Bronchial epithelial cell (primary cell): ENCODE measurements at places on chromosomes 13 and 19. TPM values are rescaled to one million over a fixed set of nuclear protein-coding genes. Genes with fewer than 3 reads are reported as not detected.

Gene ACER1
- total RNA-seq: not detected in 2 replicates

Gene NCR1
- not detected in 2 replicates for total RNA-seq

Gene NBEA
- total RNA-seq: 0.53 and 1.2 TPM in 2 replicates

Gene CCDC194
- not detected in 2 replicates for total RNA-seq

Gene GIPR
- 0.38 and 0.53 TPM in 2 replicates for total RNA-seq

Gene ZNF549
- 6.9 and 7.6 TPM in 2 replicates for total RNA-seq

Gene ZNF221
- total RNA-seq: 4.7 and 6.1 TPM in 2 replicates

Gene SYCN
- not detected in 2 replicates for total RNA-seq

DNA sequence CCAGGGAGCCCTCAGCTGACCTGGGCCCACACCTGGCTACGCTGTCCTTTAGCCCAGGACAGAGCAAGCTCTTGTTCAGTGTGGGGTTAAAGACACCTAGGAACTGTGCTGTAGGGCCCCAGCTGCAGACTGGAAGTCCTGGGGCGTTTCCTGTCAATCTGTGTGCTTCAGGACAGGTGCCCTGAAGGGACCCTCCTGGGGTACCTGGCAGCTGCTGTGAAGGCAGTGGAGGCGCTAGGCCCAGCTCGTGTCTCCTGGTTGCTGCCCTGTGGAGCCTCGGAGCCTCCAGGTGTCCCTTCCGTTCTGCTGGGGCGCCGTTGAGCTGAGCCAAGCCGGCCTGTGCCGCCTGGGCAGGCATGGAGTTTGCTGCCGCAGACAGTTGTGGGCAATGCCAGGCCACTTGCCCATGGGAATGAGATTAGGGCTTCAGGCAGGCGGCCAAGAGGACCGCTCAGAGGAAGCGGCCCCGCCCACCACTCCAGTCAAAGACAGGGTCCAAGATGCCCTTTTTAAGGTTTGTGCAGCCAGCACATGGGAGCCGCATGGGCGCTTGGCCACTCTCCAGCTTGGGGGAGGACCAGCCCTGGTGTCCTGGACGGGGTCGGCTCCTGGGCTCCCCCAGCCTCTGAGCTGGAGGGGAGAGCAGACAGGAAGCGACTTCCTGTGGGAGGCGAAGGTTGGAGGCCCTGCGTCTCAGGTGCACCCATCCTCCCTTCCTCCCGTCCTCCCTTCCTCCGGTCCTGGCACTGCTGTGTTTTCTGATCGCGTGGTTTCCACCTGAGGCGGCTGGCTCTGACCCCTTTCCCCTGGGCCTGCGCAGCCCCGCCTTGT is 4.0 kb downstream of the PTBP1 start:
- DNase-seq: peak; percentile 32

GRCh38 chr19:33350538-33351309 is 22.8 kb upstream of the CEBPG start:
- DNase-seq: peak; percentile 100

- DNase-seq: no peak
Observed at GRCh38 chr13:48594096-48594815, 59.5 kb upstream of the CYSLTR2 start.

DNA sequence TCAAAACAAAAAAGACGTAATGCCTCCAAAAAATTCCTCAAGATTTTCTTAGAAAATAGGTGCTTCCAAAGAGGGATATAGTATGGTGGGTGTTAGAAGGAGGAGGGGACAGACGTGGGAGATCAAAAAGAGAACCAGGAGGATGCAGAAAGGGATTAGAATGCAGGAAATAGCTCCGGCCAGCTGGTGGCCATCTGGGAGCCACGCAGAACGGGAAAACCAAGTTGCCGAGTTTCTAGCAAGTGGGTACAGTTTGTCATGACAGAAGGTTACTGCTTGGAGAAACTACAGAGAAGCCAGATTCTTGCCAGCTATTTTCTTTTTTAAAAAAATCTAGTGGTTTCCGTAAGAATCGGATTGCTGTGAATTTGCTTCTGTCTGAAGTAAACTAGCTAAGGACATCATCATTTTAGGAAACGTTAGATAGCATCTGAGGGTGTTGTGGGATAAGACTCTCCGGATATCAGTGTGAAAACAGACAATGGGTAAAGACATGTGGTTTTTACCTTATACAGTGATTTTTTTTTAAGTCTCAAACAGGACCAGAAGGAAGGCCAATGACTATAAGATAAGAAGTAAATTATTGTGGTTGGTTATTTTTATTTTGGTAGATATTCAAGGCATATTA is 104.9 kb downstream of the HSPH1 start:
- DNase-seq: no peak

DNA sequence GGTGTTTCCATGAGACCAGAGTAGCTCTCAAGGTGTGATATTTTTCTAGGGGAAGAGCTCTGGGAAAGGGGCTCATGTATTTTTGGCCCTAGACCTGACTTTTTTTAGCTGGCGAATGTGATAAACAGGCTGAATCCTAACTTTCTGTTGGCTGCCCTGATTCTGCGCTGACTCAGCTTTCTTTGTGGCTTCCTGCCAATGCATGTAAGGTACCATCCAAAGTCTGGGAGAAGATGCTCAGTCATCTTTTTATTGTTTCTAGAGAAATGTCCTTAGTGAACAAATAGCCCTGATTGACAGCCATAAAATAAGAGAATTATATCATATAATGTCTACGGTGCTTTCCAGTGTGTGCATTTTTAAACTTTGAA is 113.6 kb upstream of the MBNL2 start:
- DNase-seq: no peak

- no peak for DNase-seq
Observed at GRCh38 chr19:52296400-52296772, 583 bp upstream of the ZNF480 start.

- peak; percentile 30 for DNase-seq
Observed at GRCh38 chr13:48505597-48506091, 27.2 kb downstream of the RCBTB2 start.

- DNase-seq: no peak
Observed at GRCh38 chr13:112105244-112105681, 38.3 kb downstream of the SOX1 start.

- no peak for DNase-seq
Observed at GRCh38 chr13:112952759-112953551, 16.1 kb upstream of the MCF2L start.

- peak; percentile 92 for DNase-seq
Observed at GRCh38 chr13:74443631-74444030, 309.4 kb upstream of the KLF12 start.

GRCh38 chr19:14497228-14497921 is 1.4 kb upstream of the GIPC1 start:
- no peak for DNase-seq

- no peak for DNase-seq
Observed at GRCh38 chr13:40484101-40484800, 182.2 kb downstream of the FOXO1 start.

GRCh38 chr19:38840583-38840968 is 9.0 kb upstream of the ECH1 start:
- no peak for DNase-seq

GRCh38 chr13:106472621-106473020 is 62.8 kb downstream of the EFNB2 start:
- DNase-seq: peak; percentile 61

- no peak for DNase-seq
Observed at GRCh38 chr13:25180775-25181537, 8.9 kb upstream of the AMER2 start.

GRCh38 chr13:27792393-27793218 is at the start of gene GSX1:
GSX1 (plus strand) TSS chr13:27792483; CDS start chr13:27792691, 208 bp downstream.
- DNase-seq: peak; percentile 44

- no peak for DNase-seq
Observed at GRCh38 chr19:2081873-2082810, 14.0 kb downstream of the MOB3A start.

DNA sequence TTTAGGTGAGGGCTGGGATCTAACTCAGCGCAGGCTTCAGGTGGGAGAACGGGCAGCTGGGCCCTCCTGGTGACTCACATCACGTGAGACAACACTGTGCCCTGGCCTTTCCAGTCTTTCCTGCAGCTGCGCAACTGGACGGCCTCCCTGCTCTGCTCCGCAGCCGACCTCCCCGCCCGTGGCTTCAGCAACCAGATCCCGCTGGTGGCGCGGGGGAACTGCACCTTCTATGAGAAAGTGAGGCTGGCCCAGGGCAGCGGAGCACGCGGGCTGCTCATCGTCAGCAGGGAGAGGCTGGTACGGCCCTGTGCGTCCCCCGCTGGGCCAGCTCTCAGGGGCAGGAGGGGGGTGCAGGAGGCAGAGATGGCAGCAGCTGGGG is 8.8 kb downstream of the SPPL2B start:
- DNase-seq: no peak

DNA sequence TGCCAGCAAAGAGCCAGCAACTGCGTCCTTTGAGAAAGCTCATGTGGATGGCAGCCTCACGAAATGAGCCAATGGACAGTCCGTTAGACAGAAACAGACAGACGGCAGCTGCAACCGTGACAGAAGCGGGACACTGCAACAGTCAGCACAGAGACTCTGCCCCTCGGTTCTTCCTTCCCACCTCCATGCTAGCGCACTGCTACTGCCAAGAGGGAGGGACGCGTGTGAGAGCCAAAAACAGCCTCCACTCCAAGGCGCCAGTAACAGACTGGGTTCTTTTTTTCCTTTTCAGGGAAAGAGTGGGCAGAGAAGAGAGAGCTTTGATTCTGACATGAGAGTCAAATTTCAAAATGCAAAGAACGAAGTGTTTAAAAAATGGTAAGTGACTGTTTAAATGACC is 77.5 kb downstream of the SERP2 start:
- no peak for DNase-seq

DNA sequence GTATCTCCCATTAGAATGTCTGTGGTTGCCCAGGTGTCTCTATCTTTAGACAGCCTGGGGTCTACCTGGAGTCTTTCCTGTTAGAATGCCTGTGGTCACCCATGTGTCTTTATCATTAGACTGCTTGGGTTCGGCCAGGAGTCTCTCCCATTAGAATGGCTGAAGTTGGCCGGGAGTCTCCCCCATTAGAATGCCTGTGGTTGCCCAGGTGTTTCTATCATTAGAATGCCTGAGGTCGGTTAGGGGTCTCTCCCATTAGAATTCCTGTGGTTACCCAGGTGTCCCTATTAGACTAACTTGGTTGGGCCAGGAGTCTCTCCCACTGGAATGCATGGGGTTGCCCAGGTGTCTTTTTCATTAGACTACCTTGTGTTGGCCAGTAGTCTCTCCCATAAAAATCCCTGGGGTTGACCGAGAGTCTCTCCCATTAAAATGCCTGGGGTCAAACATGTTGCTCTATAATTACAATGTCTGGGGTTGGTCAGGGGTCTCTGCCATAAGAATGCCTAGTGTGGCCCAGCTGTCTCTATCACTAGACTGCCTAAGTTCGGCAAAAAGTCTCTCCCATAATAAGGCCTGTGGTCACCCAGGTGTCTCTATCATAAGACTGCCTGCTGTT is 1448.7 kb downstream of the UQCRFS1 start:
- no peak for DNase-seq

DNA sequence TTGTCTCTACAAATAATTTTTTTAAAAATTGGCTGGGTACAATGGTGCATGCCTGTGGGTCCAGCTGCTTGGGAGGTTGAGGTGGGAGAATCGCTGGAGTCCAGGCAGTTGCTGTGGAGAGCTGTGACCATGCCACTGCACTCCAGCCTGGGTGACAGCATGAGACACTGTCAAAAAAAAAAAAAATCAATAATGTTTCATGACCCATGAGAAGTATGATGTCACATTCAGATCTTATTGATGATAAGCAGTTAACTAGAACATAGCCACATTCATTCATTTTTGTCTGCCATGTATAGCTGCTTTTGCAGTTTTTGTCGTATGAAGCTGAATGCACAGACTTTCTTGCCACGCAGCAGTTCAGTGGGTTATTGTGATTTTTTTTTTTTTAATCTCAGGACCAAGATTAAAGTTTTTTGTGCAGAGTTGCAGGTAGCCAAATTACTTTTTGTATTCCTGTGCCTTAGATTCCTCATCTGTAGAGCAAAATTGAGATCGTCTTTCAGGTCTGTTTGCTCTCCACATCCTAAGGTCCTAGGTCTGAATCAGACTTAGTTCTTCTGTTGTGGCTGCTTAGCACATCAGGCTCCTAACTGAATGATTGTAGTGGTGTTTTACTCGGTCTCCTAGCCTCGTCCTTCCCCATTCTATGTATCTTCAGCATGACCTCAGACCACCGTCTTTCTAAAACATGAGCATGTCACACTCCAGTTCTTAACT is 145.2 kb downstream of the GGACT start:
- DNase-seq: no peak

- no peak for DNase-seq
Observed at GRCh38 chr13:36885901-36886300, 34.1 kb downstream of the SMAD9 start.

DNA sequence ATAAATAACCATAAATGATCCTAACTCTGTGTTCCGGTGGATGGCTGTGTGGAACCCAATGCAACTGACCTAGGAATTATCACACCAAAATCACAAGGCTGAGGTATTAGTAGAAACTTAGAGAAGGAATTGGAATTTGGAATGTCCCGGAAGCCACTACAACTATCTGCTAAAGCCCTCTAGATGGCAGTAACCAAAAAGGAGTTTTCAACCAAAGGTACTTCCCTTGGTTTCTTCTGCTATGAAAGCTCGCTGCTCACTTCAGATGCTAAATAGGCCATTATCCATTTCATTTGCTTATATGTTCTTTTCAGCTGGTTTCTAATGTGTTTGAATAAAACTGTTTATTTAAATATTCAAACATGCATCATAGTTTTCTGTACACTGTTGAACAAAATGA is 1589.1 kb upstream of the SPRY2 start:
- DNase-seq: peak; percentile 31

DNA sequence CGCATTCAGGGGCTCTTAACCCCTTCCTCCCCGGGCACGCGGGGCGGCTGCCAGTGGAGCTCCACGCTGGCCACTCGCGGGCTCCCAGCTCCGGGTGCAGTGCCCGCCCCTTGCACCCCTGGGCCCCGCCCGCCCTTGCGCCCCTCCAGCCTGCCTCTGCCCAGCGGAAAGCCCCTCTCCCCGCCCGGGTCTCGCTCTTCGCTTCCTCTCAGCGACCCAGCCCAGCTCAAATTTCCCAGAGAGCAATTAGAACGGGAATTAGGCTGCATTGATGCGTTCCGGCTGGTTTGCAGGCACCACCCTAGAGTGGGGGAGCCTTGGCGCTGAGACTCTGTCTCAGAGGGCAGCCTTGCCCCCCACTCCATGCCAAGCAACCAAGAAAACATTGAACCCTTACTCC is 1.8 kb upstream of the GSX1 start:
- no peak for DNase-seq

DNA sequence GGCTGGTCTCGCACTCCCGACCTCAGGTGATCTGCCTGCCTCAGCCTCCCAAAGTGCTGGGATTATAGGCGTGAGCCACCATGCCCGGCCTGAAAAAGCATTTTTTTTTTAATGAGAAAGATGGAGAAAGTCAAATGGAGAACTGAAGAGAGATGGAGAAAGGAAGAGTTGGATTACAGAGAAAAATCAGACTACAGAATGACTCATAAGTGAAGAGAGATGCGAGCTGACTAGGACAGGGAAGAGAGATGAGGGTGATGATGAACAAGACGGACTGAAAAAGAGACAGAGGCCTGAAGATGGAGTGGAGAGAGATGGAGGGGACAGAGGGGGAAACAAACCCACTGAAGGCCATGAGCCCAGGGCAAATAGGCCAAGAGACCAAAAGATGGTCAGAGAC is 1.5 kb downstream of the DHX34 start:
- no peak for DNase-seq

GRCh38 chr13:94249512-94249911 is 230.0 kb downstream of the DCT start:
- DNase-seq: no peak
